ENCODE measurements at places on chromosomes 6 and 20.
A peak's percentile ranks its signal among the peaks of the same experiment; 100 is the strongest.

GRCh38 chr20:6765469-6766058, 1.9 kb upstream of the BMP2 start:
- peak; percentile 73 for DNase-seq

GRCh38 chr20:16848061-16848460, 99.9 kb downstream of the OTOR start:
- no peak for DNase-seq

GRCh38 chr6:112252571-112253497, 1.5 kb downstream of the LAMA4 start:
- DNase-seq: no peak

DNA sequence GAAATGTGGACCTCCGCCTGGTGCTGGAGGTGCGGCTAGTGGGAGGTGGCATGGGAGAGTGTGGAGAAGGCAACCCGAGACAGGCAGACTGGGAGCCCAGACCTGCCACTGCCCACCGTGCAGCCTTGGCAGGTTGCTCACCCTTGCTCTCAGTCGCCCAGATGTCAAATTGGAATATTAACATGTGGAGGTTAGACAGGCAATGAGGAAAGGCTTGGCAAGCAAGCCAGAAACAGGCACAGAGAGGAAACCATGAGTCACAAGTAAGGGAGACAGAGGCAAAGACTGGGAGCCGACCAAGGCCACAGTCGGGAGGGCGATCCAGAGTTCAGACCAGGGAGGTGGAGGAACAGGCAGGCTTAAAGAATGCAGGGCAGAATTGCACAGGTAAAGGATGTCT, 178.2 kb downstream of the FOXC1 start:
- DNase-seq: peak; percentile 34

- peak; percentile 50 for DNase-seq
These were observed 33.4 kb upstream of the AAR2 start for GRCh38 chr20:36202891-36203338.

DNA sequence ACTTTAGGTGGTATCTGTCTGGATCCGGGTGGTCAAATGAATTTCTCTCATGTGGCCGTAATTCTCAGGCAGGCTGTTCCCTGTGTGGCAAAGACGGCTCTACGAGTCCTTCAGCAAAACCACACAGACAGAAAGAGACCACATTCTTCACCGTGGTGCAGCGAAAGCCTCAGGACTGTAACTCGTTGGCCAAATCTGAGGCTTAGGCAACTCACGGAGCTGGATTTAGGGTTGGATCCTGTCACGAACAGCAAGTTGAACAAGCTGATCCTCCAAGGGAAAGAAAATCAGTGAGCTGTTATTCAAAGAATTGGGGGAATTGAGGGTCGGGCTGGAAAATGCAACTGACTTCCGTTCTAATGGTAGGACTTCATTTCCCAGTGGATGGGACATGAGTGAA, 167.4 kb downstream of the ZMYND8 start:
- DNase-seq: peak; percentile 46

- no peak for DNase-seq
These were observed 173.2 kb downstream of the VEGFA start for GRCh38 chr6:43943099-43943766.

GRCh38 chr6:16324606-16325225, 86.3 kb downstream of the GMPR start:
- peak; percentile 22 for DNase-seq

DNA sequence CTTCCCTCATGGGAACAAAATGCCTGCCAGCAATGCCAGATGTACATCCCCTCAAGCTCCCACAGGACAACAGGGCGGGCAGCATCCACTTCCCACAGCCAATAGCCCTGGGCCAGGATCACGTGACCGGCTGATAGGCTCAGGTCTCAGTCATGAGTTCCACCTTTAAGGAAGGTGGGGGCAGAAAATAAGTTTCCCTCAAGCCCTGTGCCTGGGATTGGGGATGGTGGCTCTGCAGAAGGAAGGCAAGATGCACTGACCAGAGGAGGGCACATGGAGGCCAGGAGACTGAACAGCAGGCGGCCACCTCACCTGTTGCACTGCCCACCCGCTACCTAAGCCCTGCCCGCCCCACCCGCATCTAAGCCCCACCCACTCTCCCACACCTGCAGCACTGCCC, 149.1 kb downstream of the BMP7 start:
- no peak for DNase-seq

DNA sequence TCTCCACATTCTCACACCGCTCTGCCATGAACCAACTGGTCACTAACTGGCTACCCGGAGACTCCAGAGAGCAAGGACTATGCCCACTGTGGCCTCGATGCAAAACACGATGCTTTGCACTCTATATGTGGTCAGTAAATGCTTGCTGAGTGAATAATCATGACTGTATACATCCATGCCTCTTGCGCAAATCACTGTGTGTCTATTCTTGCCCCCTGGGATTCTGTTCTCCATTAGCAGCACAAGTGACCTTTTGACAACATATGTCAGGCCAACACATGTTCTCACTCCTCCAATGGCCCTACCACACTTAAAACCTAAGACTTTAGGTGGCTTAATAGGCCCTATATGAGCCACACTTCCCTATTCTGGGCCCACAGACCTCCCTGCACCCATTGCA, 16.9 kb downstream of the KIF16B start:
- peak; percentile 65 for DNase-seq

- DNase-seq: no peak
These were observed 844.5 kb upstream of the DEFB115 start for GRCh38 chr20:30412972-30413371.

GRCh38 chr6:113457751-113458150, 399.4 kb upstream of the MARCKS start:
- no peak for DNase-seq

- DNase-seq: no peak
These were observed 11.8 kb upstream of the SNRPC start for GRCh38 chr6:34745277-34746103.

DNA sequence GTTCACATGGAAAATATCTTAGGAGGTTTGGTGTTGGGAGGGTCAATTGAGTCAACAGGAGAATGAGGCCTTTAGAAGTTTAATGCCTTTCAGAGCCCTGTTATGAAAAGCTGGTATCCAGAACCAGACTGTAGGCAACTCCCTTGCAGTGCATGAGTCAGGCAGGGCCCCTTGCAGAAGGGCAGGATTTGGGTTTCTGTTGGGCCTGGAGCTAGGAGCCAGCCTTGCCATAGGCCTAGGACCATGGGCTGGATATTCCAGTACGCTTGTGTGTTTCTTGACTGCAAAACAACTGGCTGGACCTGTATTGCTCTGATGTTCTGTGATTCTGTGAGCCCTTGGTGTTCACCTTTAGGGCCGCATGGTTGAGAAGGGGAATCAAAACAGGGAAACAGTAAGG, 350.9 kb upstream of the PRND start:
- DNase-seq: no peak

DNA sequence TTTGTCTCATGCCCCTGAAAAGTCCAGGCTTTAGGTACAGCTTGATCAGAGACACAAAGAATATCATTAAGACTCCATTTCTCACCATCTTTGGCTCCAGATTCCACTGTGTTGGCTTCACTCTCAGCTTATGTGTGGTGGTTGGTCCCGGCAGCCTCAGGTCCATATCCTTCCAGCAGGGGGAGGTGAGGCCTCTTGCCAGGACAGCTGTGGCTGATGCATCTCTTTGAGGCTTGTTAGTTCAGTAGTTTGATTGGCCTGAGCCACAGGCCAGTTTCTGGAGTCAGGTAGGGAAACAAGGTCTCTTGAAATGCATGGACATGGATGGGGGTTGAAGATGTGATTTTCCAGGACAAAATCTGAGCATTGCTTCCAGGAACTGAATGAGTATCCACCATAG, 62.4 kb downstream of the JAG1 start:
- peak; percentile 73 for DNase-seq

GRCh38 chr6:125365230-125365629, 63.5 kb upstream of the HDDC2 start:
- DNase-seq: no peak

DNA sequence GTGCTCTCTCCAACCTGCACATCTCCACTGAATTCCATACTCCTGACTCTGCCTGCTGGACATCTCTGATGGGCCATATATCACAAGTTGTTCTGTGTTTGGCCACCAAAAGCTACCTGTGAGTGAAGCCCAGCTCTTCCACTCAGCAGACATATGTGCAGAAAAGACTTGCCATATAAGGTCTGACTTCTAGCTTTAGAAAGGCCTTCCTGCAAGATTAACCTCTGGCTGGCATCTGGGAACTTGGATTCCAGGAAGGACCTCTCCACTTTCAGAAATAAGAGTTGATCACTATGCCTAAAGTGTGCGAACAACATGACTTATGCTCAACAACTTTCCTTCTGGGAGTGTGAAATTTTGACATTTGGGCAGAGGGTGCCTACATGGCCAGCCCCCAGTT, 113.7 kb downstream of the TNFAIP3 start:
- DNase-seq: no peak

- DNase-seq: peak; percentile 16
These were observed 176.2 kb downstream of the KIF16B start for GRCh38 chr20:16397086-16397485.

DNA sequence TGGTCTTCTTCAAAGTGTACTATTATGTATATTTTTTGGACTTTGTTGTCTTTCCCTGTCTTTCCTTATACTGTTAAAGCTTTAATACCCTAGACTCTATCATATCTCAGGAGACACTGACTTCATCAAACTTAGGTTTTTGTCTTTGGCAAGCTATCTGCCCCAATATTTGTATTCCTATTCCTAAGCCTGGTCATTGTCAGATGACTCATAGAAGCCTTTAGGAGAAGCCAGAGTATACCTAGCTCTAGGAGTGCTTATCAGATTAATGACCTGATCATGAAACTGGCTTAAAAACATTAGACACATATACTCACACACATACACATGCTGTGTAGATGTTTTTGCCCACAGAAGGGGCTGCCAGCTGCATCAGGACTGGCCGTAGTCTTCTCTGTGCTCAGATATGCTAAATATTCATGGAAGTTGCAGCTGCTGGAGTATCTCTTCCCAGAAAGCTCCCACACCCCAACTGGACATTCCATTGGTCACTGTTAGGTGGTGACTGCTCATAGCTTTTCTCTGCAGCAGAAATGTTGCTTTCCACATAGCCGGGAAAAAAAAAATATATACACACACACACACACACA, 102.0 kb downstream of the ANKS1A start:
- DNase-seq: peak; percentile 27

- no peak for DNase-seq
These were observed 65.3 kb downstream of the EDN3 start for GRCh38 chr20:59365611-59366285.

DNA sequence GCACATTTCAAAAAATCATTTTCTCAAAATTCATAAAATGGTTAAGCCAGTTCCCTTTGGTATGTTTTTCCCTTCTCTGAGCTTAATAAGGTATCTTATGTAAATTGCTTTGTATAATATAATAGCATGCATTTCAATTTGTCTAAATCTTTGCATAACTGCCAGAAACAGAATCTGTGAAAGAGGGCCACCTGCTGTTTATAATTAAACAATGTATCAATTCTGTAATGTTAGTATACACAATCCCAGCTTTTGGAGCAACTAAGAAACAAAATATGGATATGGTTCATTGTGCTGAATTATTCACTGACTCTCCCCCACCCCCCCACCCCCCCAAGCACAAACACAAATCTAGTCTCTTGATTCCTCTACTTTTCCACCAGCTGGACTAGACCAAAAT, 54.8 kb downstream of the GPX5 start:
- peak; percentile 1 for DNase-seq

- DNase-seq: no peak
These were observed 320.4 kb downstream of the LAMA2 start for GRCh38 chr6:129203190-129203900.

DNA sequence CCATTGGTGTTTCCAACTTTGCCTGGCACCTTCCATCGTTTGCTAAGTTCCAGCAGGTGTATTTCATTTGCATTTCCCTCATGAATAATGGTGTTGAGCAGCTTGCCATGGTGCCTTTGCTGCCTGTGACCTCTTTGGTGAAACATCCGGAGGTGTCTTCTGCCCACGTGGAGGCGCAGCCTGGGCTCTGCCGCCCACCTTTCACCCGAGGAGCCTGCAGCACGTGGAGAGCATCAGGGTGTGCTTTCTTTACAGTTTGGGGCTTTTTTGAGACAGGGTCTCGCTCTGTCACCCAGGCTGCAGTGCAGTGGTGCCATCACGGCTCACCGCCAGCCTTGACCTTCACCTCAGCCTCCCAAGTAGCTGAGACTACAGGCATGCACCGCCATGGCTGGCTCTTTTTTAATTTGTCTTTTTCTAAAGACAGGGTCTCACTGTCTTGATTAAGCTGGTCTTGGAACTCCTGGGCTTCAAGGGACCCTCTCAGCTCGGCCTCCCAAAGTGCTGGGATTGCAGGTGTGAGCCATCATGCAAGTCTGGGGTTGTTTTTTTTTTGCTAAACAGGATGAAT, 3.0 kb upstream of the ADRM1 start:
- DNase-seq: no peak

DNA sequence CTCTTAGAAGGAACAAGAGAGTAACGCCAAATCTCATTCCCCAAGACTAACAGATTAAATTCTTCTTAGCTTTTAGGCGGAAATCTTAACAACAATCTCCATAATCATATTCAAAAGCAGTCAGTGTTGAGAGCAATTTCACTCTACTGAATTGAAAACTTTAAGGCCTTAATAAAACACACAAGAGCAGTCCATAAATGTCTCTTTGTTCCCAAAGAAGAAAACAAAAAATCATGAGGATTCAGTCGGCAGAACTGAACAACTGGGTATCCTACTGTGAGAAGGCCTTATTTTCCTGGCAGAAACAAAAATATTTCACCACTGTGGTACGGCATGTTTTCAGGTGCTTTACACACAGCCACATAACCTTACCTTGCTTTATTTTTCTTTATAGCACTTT, 14.4 kb downstream of the ABHD12 start:
- no peak for DNase-seq
